ENCODE measurements at places on chromosomes 7 and 10. TPM values are rescaled to one million over a fixed set of nuclear protein-coding genes. Genes with fewer than 3 reads are reported as not detected.

Gene HTR5A
- not detected for total RNA-seq

Gene APBB1IP
- total RNA-seq: 11.1 TPM

Gene MRPL32
- 91.4 TPM for total RNA-seq

Gene SPDYE16
- total RNA-seq: not detected

Gene HNRNPF
- total RNA-seq: 349 TPM

Gene MGMT
- total RNA-seq: 7.2 TPM

Gene TMEM243
- total RNA-seq: 26.2 TPM

Gene ITGA8
- not detected for total RNA-seq

Gene GLI3
- total RNA-seq: 0.33 TPM

Gene LRCH4
- 16.2 TPM for total RNA-seq

Gene IQUB
- total RNA-seq: not detected

Gene KCNMA1
- total RNA-seq: 38.6 TPM

Gene AKR1D1
- not detected for total RNA-seq

Gene CPA1
- not detected for total RNA-seq

Gene TFPI2
- total RNA-seq: 255 TPM

Gene SSBP1
- 309 TPM for total RNA-seq

Gene DYNC1I1
- total RNA-seq: 0.27 TPM

Gene SPOCK2
- total RNA-seq: 0.42 TPM

Gene CPA4
- total RNA-seq: 6.1 TPM

Gene ACSM6
- not detected for total RNA-seq

Gene FOXP2
- total RNA-seq: not detected

Gene CH25H
- 0.09 TPM for total RNA-seq

Gene TMEM184A
- total RNA-seq: 8.7 TPM

Gene ARHGAP19
- total RNA-seq: 5.3 TPM

Gene PGAM2
- not detected for total RNA-seq

Gene CALHM3
- total RNA-seq: 0.63 TPM

Gene TYW1B
- total RNA-seq: 3.1 TPM

Gene NOC3L
- total RNA-seq: 31.8 TPM

Gene LRRC4
- total RNA-seq: not detected

Gene FAM180A
- total RNA-seq: not detected

Gene TMEM229A
- not detected for total RNA-seq

Gene DNAH11
- total RNA-seq: 0.05 TPM

Gene FLNC
- 4.0 TPM for total RNA-seq

Gene FBXL13
- 0.30 TPM for total RNA-seq

Gene CREB3L2
- total RNA-seq: 33.8 TPM
